ENCODE measurements at places on chromosomes 7 and 10.

DNA sequence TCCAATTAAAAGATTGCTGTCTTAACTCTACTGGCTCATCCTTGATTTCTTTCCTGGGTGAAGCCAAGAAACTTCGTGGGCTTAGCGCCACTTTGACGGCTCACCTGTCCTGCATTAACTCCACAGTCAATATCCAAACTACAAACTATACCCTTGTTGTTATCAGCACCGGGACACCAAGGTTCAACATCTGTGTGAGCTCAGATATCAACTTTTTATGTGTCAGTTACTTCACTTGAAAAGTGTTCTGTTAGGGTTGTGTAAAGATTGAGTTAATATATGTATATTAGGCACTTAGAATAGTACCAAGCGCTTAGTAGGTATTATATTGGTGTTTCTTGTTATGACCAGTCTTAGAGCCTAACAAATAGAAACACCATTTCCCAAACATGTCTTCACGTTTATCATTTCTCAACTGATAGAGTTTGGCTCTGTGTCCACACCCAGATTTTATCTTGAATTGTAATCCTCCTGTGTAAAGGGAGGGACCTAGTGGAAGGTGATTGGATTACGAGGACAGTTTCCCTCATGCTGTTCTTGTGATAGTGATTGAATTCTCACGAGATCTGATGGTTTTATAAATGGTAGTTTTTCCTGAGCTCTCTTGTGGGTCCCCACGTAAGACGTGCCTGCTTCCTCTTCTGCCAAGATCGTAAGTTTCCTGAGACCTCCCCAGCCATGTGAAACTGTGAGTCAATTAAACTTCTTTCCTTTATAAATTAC lies 19.0 kb upstream of the ST8SIA6 start:
- DNase-seq, result no peak

- DNase-seq, result no peak
Observed at GRCh38 chr10:29420744-29421143, 131.9 kb downstream of the LYZL1 start.

- no peak for DNase-seq
Observed at GRCh38 chr7:151963895-151964870, 7.9 kb downstream of the GALNTL5 start.

- no peak for DNase-seq
Observed at GRCh38 chr10:120270906-120271305, 186.1 kb upstream of the PLPP4 start.

- peak; percentile 41 for DNase-seq
Observed at GRCh38 chr10:78471723-78472550, 438.3 kb downstream of the RPS24 start.

- DNase-seq, result no peak
Observed at GRCh38 chr7:132526111-132526740, 50.0 kb downstream of the PLXNA4 start.

DNA sequence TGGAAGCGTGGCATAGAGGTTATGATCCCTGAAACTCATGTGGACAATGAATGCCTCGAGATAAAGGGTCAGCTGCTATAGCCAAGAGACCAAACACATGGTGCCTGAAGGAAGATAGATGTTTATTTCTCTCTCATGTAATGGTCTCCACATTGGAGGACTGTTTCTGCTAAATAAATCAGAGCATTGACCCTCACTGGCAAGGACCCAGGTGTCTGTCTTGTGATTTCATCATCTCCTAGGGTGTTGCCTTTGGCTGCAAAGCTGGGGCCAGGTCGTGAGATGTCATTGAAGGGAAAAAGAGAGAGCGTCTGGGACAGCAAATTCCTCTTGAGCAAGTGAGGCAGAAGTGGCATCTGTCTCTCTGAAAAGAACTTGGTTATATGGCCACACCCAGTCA lies 64.6 kb downstream of the JCAD start:
- DNase-seq, result no peak

- no peak for DNase-seq
Observed at GRCh38 chr7:137328373-137329120, 15.0 kb downstream of the PTN start.

- peak; percentile 86 for DNase-seq
Observed at GRCh38 chr10:22022257-22023032, 18.9 kb upstream of the DNAJC1 start.

- no peak for DNase-seq
Observed at GRCh38 chr10:71613261-71613777, 106.3 kb downstream of the C10orf105 start.

DNA sequence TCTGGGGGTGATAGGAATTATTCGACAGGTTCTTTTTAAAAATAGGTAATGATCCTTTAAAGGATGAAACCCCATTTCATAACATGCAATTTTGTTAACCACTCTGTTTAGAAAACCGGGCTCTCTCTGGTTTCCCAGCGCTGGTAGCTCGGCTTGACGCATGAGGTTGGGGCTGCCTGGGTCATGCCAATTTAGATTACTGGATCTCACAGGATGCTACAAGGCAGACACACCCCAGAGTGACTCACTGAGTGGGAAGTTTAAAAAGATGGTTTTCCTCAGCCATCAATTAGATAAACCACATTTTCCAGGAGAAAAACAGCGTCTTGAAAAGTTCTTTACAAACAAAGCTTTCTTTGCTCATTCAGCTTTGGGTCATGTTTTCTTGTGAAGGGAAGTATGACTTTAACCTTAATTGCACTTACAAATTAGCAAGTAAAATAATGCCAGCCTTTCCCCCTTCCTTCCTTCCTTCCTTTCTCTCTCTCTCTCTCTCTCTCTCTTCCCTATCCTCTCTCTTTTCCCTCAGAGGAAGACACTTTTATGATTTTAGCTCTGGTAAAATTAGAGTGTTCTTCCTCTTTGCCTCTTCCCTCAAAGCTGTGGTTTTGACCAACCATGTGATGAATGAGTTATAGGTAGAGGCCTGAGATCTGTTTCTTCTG lies 99.8 kb downstream of the EPDR1 start:
- peak; percentile 14 for DNase-seq

- no peak for DNase-seq
Observed at GRCh38 chr7:155458878-155459699, 1.2 kb downstream of the EN2 start.

- DNase-seq, result peak; percentile 68
Observed at GRCh38 chr7:115477193-115477651, 553.3 kb downstream of the TFEC start.

GRCh38 chr10:77041636-77042258 lies 595.9 kb downstream of the KCNMA1 start:
- peak; percentile 30 for DNase-seq

- DNase-seq, result peak; percentile 68
Observed at GRCh38 chr7:116788572-116789197, 73.7 kb upstream of the CAPZA2 start.

- DNase-seq, result no peak
Observed at GRCh38 chr7:41316410-41316809, 386.5 kb downstream of the INHBA start.

DNA sequence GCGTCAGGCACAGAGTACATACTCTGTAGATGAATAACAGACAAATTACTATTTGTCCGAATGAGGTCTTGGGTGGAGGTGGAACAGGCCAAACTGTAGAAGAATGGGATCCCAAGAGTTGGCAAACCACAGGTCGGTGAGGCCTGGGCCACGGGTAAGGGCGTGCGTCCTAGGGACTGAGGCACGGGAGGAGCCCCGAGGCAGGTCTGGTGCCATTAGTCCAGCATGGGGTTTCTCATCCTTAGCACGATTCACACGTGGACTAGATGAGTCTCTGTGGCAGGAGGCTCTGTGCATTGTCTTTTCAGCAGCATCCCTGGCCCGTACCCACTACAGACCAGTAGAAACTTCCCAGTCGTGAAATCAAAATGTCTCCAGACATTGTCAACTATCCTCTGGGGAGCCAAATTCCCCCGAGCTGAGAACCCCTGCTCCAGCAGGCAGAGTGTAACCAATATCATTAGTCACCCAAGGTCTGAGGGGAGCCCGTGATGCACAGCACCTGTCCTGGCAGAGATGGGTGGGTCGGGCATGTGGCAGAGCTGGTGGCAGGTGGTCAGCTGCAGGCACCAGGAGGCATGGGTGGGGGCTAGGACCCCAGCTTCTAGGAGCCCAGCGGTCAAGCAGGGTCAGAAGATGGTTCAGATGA lies 61.3 kb downstream of the COL13A1 start:
- DNase-seq, result no peak

GRCh38 chr10:34912771-34913170 lies 97.7 kb upstream of the PARD3 start:
- no peak for DNase-seq

DNA sequence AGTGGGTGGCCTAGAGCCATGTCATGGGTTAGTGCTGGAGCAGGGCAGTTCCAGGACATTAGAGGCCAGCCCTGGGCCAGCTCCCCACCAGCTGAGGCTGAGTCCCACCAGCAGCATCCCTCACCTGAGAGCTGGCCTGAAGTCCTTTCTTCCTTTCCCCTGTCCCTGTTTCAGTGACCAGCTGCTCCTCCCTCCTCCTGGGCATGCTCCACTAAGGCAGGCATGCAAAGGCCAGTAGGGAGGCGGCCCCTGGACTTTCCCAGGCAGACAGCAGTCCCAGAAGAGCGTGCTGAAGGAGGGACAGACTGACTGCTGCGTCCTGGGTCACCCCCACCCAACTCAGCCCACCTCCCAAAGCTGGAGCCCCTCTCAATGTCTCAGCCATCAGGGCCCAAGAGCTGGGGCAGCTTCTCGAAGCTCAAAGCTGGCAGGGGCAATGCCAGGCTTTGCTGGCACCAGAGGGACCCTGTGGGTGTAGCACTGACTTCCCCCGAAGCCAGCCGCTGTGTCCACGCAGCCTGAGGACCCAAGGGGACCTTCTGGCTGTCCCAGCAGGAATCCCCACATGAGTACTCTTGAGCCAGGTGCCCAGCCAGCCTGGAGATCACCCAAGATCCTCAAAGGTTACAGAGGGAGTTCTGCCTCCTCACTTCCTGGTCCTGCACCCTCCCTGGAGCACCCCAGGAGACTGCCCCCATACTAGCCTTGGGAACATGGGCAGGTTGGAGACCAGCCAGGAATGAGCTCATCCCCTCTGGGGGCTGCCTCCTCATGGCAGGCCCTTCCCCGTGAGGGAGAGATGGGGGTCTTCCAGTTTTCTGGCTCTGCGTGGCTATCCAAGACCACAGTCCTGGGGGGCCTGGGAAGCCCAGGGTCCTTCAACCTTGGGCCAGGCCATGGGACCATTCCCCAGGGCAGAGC lies 35.2 kb upstream of the RET start:
- no peak for DNase-seq

- no peak for DNase-seq
Observed at GRCh38 chr10:56662765-56663447, 301.8 kb upstream of the ZWINT start.

- DNase-seq, result peak; percentile 73
Observed at GRCh38 chr10:26890956-26891355, 30.2 kb upstream of the ABI1 start.

DNA sequence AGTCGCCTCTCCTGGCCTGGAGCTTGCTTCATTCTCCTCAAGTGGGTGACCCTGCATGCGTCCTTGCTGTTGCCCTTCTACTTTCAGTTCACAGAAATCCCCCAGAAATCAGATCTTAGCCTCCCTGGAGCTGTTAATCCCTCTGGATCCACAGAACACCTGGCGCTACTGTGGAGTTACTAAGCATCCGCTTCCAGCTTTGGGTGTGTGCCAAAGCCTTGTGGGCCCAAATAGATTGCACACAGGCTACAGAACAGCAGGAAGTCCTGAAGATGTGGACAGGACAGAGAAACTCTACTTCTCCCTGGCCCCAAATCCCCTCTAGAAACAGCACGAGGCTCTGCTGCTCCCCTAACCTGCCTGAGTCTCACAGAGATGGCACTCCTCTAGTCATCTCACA lies 36.6 kb upstream of the PDLIM1 start:
- peak; percentile 44 for DNase-seq

DNA sequence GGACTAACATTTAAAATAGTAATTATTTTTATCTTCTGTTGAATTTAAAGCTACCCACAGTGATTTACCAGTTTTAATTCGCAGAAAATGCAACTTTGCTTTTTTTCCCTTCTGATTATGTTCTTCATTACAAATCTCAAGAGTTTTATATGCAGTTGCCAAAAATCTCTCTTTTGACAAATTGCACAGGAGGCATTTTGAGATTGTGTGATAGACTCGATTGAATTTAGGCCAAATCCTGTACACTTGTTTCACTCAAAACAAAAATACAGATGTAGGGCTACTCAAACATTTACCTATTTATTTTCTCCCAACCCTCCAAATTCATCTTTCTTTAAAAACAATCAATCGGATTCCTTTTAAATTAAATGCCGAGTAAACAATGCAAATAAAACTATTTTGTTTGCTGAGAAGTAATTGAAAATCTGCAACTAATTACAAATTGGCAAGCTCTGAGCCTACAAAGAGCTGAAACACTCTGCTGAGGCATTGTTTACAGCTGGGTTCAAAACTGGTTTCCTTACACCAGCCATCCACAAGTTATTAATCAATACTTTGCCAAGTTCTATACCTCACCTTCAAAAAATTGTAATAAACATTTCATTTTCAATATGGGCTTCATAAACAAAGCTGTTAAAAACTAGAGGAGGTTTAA lies 214.9 kb upstream of the TCF7L2 start:
- DNase-seq, result no peak

GRCh38 chr10:61942604-61943461 lies 41.3 kb downstream of the ARID5B start:
- no peak for DNase-seq

DNA sequence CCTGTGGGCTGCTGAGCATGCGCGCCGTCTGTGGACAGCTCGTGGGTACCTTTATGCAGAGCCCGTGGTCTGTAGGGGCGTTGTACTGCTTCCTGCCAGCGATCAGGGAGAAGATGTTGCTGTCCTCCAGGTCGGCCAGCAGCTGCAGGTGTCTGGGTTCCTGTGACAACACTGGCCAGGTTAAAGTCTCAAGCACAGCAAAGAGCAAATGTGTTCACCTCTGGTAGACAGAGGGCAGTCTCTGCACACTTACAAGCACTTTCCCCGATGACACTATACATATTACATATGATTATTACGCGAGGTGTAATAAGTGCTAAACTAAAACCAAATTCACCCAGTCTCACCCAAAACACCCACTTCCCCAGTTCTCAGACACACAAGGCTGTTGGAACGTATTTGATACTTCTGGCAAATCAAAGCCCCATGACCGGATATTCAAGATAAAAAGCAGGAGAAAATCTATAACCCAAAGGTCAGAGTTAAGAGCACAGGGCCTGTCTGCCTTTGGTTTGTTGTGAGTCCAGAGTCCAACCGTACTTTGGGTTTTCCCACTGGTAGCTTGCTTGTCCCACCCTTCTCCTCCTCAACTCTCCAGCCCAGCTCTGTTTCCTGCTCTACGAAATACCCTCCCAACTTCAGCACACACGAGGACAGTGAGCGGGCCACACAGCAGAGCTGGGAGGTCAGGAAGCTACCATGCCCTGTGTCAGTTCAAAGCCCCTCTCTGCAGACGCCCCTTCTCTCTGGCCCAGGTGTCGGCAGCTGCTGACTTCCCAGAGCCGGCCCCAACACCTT lies 49.7 kb upstream of the DDC start:
- DNase-seq, result peak; percentile 36

- no peak for DNase-seq
Observed at GRCh38 chr10:130727766-130728490, 583.6 kb downstream of the TCERG1L start.

- DNase-seq, result no peak
Observed at GRCh38 chr10:7610026-7610425, 56.7 kb downstream of the ITIH5 start.

All from cardiac muscle cell (in vitro differentiated cells and primary cell).